COR-L47 (cell line): ENCODE measurements at places on chromosomes 16 and 17.

- no peak for DNase-seq
Observed at GRCh38 chr17:851924-852323, 69.8 kb downstream of the MRM3 start.

GRCh38 chr16:57609541-57610401, 18.7 kb upstream of the ADGRG1 start:
- no peak for DNase-seq

DNA sequence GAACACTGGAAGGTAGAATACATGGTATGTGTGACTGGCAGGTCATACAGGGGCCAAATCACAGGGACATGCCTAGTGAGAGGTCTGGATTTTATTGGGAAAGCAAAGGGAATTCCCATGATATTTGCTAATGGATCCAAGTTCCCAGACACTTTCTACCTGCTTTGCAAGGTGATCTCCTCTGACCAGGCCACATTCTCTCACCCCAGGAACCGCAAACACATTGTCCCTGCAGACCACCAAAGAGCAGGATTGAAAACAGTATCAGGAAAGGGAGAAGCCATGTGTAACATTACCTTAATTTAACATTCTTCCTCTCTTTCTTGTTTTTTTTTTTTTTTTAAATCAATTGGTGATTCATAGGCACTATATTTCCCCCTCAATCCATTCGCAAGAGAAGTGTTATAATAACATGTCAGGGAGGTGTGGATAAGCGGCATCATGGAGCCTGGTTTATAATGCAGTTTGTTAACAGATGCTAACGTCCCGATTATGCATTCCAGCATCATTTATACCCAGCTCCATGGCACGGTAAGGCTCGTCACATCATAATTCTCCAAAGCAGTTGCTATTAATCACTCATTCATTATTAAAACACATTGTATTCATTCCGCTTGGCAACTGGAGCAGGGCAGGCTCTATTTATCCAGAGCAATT, 155.1 kb upstream of the CCL2 start:
- no peak for DNase-seq

- no peak for DNase-seq
Observed at GRCh38 chr16:69270831-69271230, 40.3 kb upstream of the VPS4A start.

- DNase-seq: no peak
Observed at GRCh38 chr17:53527473-53527872, 295.3 kb upstream of the KIF2B start.
